ENCODE measurements at places on chromosomes 16 and 17.
A peak's percentile ranks its signal among the peaks of the same experiment; 100 is the strongest.

DNA sequence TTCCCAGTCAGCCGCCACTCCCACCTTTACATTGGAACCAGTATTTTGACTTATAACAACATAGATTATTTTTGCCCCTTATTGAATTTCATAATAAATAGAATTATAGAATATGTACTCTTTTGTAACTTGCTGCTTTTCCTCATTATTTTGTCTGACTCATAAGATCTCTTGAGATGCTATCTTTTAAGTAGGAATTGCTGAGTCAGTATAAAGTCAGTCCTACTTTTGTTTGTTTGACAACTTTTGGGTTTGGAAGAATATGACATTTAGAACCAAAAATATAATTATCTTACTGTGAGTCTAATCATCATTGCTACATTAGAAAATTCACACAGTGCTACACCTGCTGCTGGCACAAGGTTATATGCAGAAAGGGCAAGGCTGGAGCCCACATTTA, 69.7 kb downstream of the STXBP4 start:
- no peak for DNase-seq

DNA sequence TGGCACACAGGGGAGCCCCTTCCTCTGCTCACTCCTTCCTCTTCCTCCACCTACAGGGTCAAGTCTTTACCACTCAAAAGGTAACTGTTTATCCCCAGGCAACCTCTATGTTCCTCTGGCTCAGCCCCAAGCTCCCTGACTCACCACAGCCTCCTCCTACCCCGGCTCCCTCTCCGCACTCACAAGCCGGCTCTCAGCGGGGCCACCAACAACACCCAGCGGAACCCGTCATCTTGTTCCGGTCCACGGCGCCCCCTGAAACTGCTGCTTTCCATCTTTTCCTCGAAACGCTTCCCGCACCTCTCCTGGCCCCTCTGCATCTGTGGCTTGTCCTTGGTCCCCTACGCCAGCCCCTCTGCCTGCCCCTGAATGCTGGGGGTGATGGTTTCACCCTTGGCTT, 58.4 kb downstream of the NXN start:
- no peak for DNase-seq

GRCh38 chr17:58531122-58531521, 16.7 kb upstream of the MTMR4 start:
- DNase-seq: no peak

DNA sequence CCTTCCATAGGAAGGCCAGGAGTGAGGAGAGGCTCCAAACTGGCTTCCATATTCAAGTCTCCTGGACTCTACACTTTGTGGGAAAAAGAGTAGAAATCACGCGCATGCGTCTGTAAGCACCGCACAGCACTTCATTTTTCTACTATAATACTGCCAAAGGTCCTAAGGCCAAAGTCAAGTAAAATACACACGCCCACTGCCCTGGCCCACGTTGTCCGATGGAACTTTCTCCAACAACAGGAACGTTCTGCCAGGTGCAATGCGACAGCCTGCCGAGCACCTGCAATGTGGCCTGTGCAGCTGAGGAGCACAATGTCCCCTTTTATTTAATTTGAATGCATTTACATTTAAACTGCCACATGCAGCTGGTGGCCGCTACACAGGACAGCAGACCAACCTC, 23.5 kb downstream of the DNASE1 start:
- no peak for DNase-seq

GRCh38 chr17:83155128-83156121, 76.0 kb downstream of the METRNL start:
- DNase-seq: no peak

GRCh38 chr17:48002266-48002915, 31.5 kb downstream of the CDK5RAP3 start:
- peak; percentile 21 for DNase-seq

DNA sequence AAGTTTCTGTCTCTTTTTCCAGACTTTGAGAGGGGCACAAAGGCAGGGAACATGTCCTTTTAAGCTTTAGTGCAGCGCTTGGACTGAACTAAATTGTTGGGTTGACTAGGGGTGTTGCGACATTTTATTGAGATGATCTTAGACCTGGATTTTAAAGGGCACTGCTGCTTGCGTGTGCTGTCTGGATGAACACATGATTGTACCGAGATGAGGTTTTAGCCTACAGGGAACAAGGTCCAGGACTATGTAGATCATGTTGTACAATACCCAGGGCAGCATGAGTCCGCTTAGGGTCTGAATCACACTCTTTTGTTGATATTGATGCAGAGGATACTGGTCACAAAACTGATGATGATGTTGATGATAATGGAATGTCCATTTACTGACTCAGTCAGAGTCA, 5.2 kb upstream of the RGS9 start:
- no peak for DNase-seq

GRCh38 chr17:36629252-36629847, 28.0 kb downstream of the MRM1 start:
- peak; percentile 68 for DNase-seq

DNA sequence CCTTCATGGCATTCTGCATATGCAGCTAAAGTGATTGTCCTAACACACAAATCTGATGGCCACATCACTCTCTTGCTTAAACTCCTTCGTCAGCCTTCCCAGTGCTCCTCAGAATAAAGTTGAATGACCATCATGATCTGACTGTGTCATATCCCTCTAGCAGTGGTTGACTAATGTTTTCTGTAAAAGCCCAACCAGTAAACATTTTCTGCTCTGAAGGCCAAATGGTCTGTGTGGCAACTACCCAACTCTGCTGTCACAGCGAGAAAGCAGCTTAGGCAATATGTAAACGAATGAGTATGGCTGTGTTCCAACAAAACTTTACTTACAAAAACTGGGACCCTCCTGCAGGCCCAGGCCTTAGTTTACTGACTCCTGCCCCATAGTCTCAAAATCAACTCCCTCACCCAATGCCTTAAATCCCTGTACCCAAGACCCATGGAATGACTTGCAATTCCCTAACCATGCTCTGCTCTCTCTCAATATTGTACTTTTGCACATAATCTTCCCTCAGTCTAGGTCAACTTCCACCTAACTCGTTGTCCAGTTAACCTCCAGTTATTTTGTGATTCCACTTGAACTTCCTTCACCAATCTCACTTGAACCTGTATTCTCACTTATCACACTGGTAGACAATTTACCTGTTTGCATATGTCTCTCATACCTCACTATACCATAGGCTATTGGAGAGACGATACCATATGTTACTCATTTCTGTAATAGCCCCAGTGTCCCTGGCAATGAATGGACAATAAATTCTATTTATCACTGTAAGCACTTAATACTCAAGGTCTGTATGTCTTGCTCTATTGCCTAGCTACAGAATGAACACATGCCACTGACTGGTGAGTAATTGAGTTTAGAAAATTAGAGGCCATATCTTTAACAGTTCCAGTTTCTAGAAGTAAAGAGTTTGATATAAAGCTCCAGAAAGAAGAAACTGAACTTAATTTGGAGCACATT, 29.1 kb downstream of the TMEM100 start:
- no peak for DNase-seq

DNA sequence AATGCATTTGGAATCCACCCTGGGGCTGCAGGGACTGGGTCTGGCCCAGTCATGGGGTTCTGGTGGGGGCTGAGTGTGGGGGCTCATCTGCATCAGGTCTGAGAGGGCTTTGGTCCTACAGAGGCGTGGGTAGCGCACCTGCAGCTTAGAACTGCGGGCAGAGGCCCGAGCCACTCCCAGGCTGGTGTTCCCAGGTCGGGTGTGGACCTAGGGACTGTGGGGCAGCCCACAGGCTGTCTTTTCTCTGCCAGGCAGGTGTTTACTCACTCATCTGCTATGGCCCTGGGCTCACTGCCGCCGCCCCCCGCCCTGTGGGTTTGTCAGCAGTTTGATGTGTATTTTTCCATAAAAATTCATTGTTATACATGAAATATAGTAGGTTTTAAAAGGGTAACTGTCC, 27.0 kb upstream of the DOC2B start:
- no peak for DNase-seq

- DNase-seq: no peak
Observed at GRCh38 chr17:38424297-38424972, 3.8 kb upstream of the ARHGAP23 start.
